GM12865 (cell line): ENCODE measurements at places on chromosomes 1 and 21.

DNA sequence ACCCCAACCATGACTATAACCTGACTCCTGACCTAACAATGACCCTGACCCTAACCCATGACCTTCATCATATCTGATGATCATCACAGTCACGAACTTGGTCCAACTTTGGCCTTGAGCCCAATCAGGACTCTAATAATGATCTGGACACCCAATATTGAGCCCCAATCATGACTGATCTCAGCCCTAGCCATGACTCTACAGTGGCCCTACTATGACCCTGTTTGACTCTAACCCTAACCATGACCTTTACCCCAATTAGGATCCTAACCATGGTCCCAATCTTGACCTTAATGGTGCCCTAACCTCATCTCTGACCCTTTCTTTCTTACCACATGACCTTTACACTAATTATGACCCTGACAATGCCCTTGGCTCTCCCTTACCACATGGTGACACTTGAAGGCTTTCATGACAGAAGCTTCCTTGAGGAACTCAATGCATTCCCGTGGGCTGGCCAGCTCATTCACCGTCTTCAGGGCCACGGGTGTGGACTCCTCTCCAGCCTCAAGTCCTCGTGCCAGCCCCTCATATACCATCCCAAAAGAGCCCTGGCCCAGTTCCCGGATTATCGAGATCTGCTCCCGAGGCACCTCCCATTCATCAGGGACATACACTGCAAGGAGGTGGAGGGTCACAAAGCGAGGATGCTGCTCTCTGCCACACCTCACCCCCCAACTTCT, 16.2 kb downstream of the INSRR start:
- DNase-seq, result no peak

DNA sequence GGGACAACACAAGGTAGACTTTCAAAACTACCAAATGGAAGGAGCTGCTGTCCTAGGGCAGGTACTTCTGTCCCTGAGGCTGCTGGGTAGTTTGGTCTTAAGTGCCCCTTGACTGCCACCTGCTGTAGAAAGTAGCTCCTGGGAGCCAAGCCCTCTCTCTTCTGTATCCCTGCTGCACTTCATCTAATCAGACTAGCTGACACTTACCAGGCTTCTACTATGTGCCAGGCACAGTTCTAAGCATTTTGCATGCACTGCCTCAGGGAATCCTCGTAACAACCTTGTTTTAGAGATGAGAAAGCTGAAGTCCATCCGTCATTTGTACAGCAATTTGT, 15.9 kb upstream of the SRSF4 start:
- peak; percentile 58 for DNase-seq

- peak; percentile 75 for DNase-seq
Measured at GRCh38 chr1:110106013-110106941, 6.0 kb upstream of the UBL4B start.

DNA sequence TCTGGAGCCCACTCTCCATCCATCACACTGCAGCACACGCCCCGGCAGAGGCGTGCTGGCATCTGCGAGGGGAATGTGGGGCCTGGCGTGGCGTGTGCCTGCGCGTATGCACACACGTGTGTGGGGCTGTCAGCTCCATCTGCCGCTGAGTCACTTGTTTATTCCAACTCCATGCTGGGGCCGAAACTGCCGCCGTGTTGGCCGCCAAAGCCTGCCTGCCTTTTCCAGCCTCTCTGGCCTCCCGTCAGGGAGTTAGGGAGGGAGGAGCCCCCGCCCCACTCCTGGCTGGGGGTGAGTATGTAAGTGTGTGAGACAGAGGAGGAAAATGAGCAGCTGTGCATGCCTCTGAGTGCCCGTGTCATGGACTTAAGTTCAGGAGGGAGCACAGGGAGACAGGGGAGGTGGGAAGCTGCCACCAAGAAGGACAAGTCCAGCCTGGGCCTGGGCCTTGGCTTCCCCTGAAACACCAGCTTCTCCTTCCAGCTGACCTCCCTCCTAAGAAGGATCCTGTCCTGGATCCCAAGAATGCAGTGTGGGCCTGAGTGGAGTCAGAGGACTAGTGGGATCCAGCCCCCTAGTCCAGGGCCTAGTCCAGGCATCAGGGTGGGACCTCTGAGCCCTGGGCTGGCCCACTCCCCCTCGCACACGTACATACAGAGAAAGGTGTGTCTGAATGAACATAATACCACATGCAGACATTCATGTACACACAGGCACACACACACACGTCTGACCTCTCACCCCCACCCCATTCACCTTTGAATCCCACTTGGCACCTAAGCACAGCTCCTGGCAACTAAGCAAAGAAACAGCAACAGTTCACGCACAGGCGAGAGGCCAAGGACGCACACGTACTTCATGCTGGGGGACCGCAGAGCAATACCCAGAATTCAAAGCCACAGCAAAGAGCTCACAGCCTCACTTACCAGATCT, 24.7 kb downstream of the MEF2D start:
- no peak for DNase-seq

- no peak for DNase-seq
Measured at GRCh38 chr1:201748335-201748734, 80.6 kb upstream of the IPO9 start.

DNA sequence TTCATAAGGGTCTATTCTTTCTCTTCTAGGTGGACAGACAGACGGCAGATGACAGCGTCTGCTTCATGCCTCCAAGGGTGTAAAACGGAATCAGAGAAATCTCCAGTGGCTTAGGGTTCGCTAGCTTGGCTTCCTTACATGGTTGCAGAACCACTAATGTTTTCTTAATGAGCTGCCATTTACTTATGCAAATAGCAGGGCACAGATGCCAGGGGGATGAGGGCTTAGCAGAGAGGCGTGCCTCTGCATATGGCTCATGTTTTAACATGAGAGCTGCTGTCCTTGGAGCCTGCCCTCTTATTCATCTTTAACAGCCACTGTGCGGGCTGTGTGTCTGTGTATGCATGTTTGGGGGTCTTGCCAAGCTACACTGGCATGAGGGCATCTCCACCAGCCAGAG, 119.6 kb downstream of the IER5 start:
- DNase-seq, result no peak

GRCh38 chr1:229669333-229669732, 43.3 kb downstream of the URB2 start:
- no peak for DNase-seq

DNA sequence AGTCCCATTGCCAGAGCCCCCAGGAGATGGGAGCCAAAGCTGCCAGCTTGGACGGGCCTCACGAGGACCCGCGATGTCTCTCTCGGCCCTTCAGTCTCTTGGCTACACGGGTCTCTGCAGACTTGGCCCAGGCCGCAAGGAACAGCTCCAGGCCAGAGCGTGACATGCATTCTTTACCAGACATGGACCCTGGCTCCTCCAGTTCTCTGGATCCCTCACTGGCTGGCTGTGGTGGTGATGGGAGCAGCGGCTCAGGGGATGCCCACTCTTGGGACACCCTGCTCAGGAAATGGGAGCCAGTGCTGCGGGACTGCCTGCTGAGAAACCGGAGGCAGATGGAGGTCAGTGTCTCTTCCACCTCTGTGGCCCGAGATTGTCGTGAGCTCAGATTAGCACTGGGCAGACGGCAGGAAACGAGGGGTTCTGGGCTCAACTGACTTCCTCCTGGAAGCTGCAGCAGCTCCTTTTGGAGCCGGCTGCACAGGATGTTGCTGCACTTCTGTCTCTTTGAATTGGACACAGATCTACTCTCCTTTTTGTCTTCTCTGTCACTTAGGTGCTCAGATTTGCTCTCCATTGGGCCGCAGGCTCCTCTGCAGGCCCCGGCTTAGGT, 68.0 kb downstream of the DISC1 start:
- DNase-seq, result no peak

GRCh38 chr1:205208811-205209210, 2.7 kb downstream of the DSTYK start:
- DNase-seq, result no peak

DNA sequence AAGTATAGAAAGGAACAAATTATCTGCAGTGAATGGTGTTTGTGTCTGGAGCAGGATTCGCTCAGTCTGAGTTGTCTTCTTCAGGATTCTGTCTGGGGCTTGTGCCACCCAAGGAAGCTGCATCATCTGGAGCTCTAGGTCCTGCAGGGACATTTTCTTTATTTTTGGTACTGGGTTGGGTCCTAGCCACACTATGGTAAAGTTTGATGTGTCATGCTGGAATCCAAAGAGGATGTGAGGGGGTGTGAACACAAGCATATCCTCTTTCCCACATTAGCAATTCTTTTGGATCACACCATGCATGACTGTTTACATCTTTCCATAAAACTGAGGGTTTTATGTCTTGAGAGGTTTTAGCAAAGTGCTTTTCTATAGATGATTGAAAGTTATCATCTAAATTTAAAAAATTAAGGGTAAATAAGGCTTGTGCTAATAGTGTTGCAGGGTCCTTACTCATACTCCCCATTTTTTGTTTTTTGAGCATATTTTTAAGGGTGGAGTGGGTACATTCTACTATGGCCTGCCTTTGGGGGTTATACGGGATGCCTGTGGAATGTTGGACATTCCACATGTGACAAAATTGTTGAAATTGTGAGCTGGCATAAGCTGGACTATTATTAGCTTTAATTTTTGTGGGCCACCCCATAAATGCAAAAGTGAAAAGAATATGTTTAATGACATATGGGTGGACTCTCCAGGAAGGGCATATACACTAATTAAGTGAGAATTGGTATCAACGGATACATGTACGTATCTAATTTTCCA, 152.0 kb upstream of the HMCN1 start:
- DNase-seq, result no peak

DNA sequence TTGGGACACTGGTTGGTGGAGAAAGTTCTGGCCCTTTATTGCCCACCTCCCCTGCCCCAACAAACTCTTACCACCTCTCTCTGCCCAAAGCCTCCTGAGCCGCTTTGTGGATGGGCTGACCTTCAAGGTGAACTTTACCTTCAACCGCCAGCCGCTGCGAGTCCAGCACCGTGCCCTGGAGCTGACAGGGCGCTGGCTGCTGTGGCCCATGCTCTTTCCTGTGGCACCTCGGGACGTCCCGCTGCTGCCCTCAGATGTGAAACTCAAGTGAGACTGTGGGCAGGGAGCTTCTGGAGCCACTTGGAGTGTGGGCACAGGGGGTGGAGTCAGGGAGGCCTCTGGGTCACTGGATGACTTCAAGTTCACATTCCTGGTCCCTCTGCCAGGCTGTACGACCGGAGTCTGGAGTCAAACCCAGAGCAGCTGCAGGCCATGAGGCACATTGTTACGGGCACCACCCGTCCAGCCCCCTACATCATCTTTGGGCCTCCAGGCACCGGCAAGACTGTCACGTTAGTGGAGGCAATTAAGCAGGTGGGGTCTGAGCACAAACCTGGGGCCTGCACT, 12.5 kb downstream of the RHOC start:
- no peak for DNase-seq

GRCh38 chr1:1168451-1169411, 4.9 kb upstream of the TTLL10 start:
- DNase-seq, result no peak

DNA sequence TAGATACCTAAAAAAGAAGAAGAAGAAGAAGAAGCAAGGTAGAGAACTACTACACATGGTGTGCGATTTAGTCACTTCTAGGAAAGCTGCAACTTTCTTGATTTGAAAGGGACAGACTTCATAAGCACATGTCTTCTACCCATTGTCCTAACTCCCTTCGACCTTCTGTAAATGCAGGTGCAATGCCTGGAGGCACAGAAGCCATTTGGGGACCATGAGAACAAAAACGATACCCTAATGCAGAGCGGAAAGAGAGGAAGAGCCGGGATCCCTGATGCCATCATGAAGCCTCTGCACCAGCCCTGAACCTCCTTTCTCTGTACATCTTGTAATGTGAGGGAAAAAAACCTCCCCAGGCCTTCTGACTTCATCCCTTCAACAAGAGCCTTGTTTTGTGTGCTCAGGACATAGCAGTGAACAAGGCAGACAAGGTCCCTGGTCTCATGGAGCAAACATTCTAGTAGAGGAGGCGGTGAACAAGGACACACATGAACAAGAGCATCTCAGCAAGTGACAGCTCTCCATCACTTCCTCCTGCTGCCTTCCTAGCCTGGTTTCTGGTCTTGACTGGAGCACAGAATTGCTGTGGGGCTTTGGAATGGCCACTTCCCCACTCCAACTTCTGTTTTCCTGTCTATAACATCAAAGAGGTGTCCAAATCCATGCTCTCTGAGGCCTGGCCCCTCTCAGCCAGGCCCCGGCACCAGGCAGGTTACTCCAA, 5.5 kb upstream of the LAPTM5 start:
- DNase-seq, result no peak

DNA sequence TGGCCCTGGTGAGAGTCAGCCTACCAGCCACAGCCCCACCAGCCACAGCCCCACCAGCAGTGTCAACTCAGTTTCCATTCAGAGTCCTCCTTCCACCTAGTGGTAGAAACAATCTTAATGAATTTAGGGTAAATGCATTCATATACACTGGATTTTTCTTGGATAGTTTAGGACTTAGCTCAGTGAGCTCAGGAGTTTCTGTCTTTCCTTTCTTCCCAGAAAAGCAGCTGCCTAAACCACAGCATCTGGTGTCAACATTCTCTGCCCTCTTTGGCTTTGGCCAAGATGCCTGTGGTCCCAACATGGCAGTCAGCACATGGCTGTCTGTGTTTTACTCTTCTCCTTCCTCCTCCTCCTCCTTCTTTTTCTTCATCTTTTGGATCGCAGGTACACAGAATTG, 94.0 kb downstream of the CLIC6 start:
- DNase-seq, result no peak

- no peak for DNase-seq
Measured at GRCh38 chr21:41764558-41765419, 2.1 kb downstream of the RIPK4 start.

DNA sequence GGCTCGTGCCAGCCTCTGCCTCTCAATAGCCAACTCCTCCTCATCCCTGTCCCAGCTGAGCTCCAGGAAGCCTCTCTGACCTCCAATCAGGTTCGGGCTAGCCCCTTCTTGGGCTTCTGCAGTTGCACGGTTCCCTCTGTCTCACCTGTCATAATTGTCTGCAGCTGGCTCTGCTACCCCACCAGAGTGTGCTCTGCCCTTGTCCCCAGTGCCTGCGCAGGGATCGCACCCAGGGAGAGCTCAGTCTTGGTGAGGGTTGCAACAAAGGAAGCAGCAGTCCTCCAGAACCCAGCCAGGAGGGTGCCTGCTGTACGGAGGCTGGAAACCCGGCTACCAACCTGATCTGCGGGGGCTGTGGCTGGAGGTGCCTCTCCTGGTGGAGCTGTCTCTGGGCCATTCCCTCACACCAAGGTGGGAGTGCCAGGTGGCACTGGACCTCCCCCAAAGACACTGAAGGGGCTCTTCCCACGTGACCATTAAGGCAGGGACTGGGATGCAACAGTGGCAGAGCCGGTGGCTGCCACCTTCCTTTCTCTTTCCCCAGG, 63.5 kb upstream of the DMRTB1 start:
- no peak for DNase-seq

GRCh38 chr1:103457886-103458455, 67.5 kb upstream of the RNPC3 start:
- no peak for DNase-seq

DNA sequence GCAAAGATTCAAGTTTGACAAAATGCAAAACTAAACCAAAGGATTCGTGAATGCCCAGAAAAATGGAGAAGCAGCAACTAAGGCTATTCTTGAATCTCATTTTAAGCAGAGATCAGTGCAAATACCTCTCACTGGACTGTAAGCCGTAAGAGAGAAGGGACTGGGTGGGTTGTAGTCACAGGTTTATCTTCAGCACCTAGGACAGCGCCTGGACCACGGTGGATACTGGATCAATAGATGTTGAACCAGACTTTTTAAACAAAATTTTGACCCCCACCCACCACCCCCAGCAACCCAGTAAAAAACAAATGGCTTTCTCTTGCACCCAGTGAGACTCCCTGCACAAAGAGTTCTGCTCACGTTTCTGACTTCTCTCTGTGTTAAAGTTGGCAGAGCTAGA, 347.1 kb downstream of the AJAP1 start:
- no peak for DNase-seq

GRCh38 chr1:209319549-209319948, 264.0 kb upstream of the CAMK1G start:
- DNase-seq, result no peak

GRCh38 chr1:236425031-236425663, 31.1 kb downstream of the EDARADD start:
- peak; percentile 83 for DNase-seq
